AG08396 (cell line): ENCODE measurements at places on chromosomes 5 and 9.

DNA sequence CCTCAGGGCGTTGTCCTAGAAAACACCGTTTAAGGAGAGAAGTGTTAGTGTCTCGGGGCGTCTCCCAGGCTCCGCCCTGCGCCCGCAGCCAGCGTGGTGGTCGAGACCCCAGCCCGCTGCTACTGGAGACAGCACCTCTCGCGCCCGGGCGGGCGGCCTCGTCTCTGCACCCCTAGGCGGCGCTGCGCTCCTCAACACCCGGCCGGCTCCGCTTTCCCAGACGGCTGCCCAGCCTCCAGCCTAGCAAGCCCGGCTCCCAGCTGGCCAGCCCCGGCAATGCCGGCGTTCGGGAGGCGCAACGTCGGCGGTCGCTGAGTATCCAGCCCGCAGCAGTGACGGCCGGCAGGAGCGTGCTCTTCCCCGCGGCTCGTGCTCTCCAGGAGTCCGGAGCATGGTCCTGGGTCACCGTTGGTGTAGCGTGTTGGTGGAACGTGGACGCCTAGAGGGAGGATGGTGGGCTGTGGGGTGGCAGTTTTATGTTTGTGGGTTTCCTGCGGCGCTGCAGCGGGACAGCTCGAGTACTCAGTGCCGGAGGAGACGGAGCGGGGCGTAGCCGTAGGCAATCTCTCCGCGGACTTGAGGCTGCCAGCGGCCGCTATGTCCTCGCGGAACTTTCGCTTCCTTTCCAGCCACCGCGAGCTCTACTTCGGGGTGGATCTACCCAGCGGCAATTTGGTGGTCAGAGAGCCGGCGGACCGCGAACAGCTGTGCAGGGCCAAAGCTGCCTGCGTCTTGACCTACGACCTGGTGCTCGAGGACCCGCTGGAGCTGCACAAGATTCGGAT, 536 bp downstream of the PCDHAC1 start:
- DNase-seq: peak; percentile 66

DNA sequence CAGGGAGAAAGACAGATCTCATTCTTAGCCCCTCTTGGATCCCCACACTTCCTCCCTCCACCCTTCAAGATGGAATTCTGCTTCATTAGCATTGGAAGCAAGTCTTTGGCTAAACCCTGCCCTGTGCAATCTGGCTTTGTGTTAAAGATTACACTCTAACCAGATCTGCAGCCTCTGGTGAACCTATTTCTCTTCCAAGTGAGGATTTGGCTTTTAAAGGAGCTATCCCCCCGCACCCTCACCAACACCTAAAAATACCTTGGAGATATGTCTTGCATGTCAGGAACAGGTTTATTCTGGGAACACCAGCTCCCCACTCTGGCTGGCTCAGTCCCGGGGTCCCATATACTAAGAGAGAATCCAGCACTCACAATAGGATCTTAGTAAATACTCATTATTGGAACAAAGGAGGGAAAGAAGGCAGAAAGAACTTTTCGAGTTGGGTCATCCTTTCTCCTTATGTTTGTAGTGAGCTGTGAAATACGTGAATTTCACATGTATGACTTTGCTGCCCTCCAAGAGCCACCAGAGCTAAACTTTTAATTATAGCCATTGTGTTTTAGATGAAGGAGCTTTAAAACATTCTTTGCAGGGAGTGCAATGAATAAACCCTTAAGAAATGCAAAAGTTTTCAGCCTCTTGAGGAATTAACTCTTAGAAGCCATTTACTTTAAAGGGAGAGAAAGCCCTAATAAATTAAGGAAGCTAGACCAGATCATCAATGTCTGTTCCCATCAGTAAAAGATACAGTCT, 53.7 kb upstream of the HRH2 start:
- DNase-seq: no peak

GRCh38 chr5:39164016-39164415, 55.3 kb downstream of the FYB1 start:
- DNase-seq: no peak

GRCh38 chr5:124738681-124739633, 7.5 kb downstream of the ZNF608 start:
- DNase-seq: no peak

- no peak for DNase-seq
Observed at GRCh38 chr9:105883847-105884246, 189.5 kb downstream of the TMEM38B start.

- no peak for DNase-seq
Observed at GRCh38 chr5:171226864-171227263, 82.2 kb upstream of the TLX3 start.

DNA sequence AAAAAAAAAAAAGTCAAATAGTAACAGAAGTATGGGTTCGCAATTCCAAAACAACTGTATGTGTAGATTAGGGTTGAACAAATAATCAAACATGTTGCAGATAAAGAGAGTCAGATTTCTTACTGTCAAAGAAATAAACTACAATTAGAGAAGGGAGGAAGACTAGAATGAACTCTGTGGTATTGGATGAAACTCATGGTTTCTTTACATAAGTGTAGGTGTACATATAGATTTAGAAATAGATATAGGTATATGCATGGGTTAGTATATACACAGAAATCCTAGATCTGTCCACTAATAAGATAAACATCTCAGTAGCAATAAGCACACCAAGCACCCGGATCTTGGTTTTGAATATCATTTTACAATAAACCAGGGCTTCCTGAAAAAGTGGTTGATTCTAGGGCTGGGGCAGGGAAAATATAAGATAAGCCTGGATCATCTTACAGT, 21.3 kb downstream of the DTWD2 start:
- no peak for DNase-seq

- DNase-seq: no peak
Observed at GRCh38 chr9:76082057-76082456, 191.6 kb downstream of the PCSK5 start.

- no peak for DNase-seq
Observed at GRCh38 chr9:131667576-131667975, 72.3 kb downstream of the RAPGEF1 start.

GRCh38 chr5:44329716-44330115, 59.5 kb downstream of the FGF10 start:
- DNase-seq: no peak

GRCh38 chr5:68239487-68239886, 23.9 kb downstream of the PIK3R1 start:
- DNase-seq: peak; percentile 59

GRCh38 chr5:169697976-169698375, 60.9 kb downstream of the DOCK2 start:
- no peak for DNase-seq

DNA sequence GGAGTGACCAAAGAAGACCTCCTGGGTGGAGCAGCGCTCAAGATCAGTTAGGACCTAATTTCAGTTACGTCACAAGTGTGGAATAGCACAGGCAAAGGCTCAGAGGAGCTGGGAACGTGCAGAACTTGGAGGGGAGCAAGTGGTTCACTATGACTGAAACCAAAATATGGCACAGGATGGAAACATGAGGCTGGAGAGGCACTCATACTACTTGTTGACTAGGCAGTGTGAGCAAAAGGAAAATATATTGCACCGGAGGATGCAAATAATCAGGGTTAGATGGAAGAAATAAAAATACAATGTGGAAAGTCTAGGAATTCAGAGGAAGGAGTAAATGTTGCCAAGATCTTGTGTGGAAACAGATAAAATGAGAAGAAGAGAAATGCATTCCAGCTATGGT, 148.3 kb downstream of the DCP2 start:
- no peak for DNase-seq

GRCh38 chr9:112501287-112501686, 14.7 kb downstream of the KIAA1958 start:
- DNase-seq: no peak

GRCh38 chr5:157607371-157608161, 32.0 kb upstream of the ADAM19 start:
- peak; percentile 22 for DNase-seq

DNA sequence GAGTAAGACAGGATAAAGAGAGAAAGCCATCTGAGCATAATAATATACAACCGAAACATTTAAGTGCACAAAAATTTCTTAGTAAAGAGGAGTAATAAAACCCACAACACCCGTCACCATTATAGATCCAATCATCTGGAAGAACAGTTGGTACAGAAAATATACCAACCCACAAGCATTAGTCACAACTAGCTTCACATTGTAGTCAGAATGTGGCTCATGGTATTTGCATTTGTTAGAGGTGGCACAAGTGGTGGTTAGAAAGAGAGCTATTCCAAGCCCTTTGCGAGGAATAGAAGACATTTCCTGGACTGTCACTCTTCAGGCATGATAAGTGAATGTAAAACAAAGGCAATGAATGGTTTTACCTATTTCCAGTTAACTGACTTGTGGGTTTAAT, 677.5 kb upstream of the ST8SIA4 start:
- no peak for DNase-seq

GRCh38 chr9:33718987-33719386, 76.4 kb upstream of the PRSS3 start:
- DNase-seq: no peak

DNA sequence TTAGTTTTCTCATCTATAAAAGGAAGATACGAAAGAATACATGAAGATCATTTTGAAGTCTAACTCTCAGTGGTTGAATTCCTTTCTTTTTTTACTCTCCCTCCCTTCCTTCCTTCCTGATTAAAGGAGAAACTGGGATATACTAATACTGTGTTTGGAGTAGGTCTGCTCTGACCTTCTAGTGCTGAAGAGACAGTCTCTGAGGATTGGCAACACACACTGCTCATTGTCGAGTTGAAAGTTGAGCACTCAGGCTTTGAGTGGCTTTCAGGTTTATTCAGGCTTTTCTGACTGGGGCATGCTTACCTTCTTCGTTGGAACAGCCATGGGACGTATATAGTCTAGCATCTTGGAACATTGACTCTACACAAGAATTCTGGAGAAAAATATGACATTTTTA, 86.9 kb upstream of the RPS23 start:
- DNase-seq: no peak

- no peak for DNase-seq
Observed at GRCh38 chr5:157150995-157151394, 8.3 kb upstream of the MED7 start.

DNA sequence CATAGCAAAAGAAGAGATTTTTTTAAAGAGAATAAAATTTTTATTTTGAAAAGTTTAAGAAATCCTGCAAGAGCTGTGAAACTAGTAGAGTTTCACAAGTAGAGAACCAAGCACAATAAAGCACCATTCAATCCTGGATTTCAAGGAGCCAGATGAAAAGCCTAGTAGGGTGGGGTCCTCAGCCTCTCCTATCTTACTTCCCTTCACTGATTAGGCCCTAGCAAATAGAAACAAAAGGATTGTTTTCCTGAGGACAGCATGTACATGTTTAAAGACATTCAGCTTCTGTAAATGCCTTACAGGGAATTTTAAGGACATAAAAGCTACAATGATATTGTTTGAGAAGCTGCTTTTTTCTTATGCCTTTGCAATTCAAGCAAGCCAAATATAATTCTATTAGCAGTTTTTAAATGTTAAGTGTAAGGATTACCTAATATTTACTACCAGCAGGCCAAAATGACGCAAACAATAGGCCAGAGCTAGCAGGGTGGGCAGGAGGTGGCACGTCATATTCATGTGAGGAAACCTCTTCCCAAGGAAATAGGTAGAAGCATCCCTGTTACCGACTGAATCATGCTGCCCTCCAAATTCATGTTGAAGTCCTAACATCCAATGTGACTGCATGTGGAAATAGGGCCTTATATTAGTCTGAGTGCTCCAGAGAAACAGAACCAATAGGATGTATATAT, 337.6 kb downstream of the MLLT3 start:
- no peak for DNase-seq

DNA sequence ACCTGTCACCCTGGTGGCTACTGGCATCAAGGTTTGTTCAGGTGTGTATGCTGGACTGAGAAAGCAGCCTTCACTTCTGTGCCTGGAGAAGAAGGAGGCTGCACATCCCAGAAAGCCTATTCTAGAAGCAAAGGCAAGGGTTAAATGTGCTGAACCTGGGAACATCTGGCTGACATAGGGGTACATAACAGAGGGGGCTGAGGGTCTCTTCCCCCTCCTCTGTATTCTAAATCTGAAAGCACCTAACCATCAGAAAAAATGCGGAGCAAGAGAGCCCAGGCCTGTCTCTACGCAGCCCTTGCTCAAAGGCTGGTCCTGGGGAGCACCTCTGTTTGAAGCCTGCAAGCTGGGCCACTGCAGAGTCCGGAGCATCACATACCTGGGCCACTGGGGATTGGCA, 53.2 kb upstream of the FSTL4 start:
- DNase-seq: no peak

- DNase-seq: no peak
Observed at GRCh38 chr9:83434254-83434653, 103.9 kb downstream of the FRMD3 start.

DNA sequence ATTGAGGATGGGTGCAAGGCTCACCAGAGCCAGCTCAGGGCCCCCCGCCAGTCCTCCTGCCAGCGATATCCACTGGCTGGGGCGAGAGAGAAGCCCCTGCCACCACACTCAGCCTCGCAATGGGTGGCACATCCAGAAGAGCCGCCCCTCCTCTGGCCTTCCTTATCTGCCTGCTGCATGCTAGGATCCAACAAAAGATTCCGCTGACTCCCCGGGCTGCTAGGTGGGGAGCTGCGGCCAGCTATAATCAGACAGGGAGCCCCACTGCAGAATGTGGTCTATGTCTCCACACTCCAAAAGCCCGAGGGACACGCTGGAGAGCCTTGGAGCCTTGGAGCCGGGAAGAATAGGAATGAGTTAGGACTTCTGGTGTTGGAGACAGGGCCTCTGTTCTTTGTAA, 32.8 kb downstream of the COL23A1 start:
- no peak for DNase-seq

- DNase-seq: no peak
Observed at GRCh38 chr5:126812199-126812570, 35.2 kb downstream of the LMNB1 start.

- DNase-seq: no peak
Observed at GRCh38 chr9:91100878-91101450, 260.8 kb downstream of the AUH start.

DNA sequence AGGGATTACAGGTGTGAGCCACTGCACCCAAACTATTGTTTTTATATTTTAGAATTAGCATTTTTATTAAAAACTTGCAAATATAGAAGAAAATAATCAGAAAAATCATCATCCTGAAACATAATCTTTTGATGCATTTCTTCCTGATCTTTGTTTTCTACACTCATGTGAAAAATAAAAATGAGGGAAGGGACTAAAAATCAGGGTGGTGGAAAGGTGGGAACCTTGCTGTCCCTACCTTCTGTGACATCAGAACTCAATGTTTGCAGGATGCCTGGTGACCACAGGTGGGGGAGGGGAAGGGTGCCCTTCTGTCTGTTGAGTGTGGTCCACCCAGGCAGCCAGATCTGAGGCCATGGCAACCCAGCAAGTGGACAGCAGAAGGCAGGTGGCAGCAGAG, at the start of gene SMIM23:
Gene SMIM23, plus strand, starts transcription at position 301 of the 400 bp plus-strand sequence. Its CDS starts 55 bp downstream, at position 356.
- no peak for DNase-seq

GRCh38 chr5:173925449-173926071, 37.4 kb downstream of the CPEB4 start:
- peak; percentile 9 for DNase-seq

DNA sequence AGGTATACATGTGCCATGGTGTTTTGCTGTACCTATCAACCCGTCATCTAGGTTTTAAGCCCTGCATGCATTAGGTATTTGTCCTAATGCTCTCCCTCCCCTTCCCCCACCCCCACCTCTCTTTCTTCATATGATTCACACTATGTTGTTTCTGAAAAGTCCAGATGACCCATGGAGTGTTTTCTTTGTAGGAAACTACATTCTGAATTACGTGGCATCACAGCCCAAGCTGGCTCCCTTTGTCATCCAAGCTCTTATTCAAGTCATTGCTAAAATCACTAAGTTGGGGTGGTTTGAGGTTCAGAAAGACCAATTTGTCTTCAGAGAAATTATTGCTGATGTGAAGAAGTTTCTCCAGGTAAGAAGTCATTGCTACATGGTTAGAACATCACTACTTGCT, 30.4 kb downstream of the RANBP17 start:
- no peak for DNase-seq

GRCh38 chr5:5383461-5383860, 39.0 kb upstream of the ICE1 start:
- DNase-seq: no peak
